ENCODE measurements at places on chromosomes 3 and 15. TPM values are rescaled to one million over a fixed set of nuclear protein-coding genes. Genes with fewer than 3 reads are reported as not detected.
A peak's percentile ranks its signal among the peaks of the same experiment; 100 is the strongest.

The FAM162A gene
- total RNA-seq: 37.1 TPM

The GPR176 gene
- 7.9 TPM for total RNA-seq

The WDR48 gene
- 50.2 TPM for total RNA-seq

- no peak for DNase-seq
Observed at GRCh38 chr3:107634099-107634489, 111.3 kb downstream of the BBX start.

DNA sequence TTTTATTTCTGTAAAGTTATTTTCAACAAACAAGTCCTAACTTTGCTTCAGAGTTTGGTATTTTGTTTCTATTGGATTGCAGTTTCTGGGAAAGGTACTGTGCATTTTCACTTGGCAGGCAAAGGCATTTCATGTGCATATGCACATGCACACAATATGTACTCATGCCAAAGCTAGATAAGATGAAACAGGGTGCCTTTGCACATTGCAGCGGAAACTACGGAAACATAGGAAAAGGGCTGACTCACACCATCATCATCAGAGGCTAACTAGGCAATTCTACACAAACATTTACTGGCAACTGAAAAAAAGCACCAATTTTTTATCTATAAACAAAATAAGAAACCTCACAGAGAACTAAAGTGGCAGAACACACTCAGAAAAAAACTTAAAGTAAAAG is 550.6 kb upstream of the NECTIN3 start:
- no peak for DNase-seq

DNA sequence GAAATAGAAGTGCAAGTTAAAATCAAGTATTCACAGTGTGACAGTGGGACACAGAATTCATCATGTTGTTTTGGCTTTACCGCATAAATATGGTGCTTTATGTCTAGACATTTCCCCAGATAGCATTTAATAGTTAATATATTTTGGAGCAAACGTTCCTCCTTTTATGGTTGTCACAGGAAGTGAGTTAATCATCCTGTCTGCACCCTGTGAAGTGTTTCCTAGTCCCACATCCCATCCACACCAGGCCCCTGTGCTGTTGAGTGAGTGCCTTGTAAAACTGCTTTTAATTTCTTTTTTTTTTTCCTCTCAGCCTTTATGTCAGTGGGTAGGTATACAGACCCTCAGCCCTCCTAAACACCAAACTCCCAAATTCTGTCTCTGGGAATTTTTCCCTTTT is 393.7 kb downstream of the FEZF2 start:
- DNase-seq: no peak

GRCh38 chr15:80550908-80551260 is 144.2 kb upstream of the ABHD17C start:
- no peak for DNase-seq

GRCh38 chr3:187684880-187685279 is 14.7 kb upstream of the SST start:
- DNase-seq: no peak

The LINGO1 gene
- total RNA-seq: 0.16 TPM

GRCh38 chr15:85929786-85930185 is 135.1 kb upstream of the KLHL25 start:
- DNase-seq: no peak

- DNase-seq: peak; percentile 88
Observed at GRCh38 chr15:79067072-79067833, 23.3 kb downstream of the RASGRF1 start.

DNA sequence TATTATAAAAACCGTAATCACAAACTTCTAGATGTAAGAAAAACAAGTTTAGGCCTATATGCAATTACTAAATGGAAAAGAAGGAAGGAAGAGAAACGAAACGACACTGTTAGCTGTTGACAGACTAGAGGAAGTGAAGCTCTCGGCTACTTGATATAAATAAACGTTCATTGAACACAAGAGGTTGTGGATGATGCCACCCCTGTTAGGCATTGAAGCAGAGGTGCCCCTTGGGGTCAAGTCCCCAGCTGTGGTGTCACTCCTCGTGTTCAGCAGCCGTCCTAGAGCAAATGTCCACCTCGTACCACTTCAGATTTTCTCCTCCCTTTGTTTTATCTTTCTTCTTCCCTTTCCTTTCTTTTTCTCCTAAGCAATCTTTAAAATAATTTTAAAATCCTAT is 146.5 kb upstream of the UBE2E1 start:
- DNase-seq: no peak

The MEX3B gene
- 4.3 TPM for total RNA-seq

DNA sequence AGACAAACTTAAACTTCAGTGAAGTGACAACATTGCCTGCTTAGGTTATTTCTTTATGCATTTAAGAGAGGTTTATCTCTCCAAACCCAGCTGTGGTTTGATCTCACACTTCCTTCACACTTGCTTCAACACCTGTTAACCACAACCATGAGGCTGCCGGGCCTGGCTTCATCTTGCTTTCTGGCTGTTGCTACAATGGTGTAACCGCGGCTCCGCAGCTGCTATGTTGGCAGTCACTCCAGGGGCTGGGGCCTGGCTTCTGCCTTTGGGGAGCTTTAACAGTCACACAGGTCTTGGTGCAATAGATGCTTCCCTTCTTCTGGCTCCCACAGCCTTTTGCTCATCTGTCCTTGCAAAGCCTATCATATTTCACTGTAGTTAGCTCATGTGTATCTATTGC is 72.9 kb upstream of the MNS1 start:
- DNase-seq: no peak

DNA sequence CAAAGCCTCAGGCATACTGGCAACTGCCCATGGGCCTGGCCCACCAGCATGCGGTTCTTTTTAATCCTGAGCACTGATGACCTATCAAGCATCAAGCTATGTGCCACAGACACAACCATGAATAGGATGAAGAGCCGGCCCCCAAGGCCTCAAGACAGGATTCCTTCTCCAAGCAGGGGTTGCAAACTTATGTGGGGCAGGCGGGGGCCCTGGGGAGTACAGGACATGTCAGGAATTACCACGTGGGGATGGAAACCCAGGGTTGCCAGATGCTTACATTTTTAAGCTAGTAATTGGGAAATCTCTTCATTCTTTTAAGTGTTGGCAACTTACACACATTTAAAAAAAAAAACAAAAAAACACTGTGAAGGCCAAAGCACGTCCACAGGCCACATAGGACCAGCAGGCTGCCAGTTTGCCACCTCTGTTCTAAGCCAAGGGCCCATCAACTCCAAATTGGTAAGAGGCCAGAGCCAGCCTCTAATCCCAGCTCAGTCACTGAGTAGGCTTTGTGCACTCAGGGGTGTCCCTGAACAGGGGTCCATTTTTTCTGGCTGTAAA is 32.8 kb downstream of the BDH1 start:
- DNase-seq: no peak

The CKMT1A gene
- total RNA-seq: not detected

DNA sequence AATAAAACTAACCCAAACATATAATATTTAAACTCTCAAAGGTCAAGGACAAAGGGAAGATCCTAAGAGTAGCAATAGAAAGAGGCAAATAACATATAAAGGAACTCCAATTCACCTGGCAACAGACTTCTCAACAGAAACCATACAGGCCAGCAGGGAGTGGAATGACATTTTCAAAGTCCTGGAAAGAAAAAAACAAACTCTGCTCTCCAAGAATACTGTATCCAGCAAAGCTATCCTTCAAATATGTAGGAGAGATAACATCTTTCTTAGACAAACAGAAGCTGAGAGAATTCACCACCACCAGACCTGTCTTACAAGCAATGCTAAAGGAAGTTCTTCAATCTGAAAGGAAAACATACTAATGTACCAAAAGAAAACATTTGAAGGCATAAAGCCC is 51.5 kb upstream of the TMEM158 start:
- no peak for DNase-seq

- no peak for DNase-seq
Observed at GRCh38 chr3:69613286-69613685, 126.0 kb upstream of the MITF start.

DNA sequence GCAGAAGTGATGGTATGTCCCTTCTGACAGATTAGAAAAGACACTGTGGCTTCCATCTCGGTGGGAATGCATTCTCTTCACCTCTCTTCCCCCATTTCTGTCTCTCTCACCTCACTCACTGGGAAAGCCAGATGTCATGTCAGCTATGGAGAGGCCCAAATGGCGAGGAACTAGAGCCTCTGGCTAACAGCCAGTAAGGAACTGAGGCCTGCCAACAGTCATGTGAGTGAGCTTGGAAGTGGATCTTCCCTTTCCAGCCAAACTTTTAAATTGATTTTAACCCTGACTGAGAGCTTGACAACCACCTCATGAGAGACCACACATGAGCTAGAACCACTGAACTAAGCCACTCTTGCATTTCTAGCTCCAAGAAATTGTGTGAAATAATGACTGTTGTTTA is 35.2 kb upstream of the CDAN1 start:
- peak; percentile 67 for DNase-seq

DNA sequence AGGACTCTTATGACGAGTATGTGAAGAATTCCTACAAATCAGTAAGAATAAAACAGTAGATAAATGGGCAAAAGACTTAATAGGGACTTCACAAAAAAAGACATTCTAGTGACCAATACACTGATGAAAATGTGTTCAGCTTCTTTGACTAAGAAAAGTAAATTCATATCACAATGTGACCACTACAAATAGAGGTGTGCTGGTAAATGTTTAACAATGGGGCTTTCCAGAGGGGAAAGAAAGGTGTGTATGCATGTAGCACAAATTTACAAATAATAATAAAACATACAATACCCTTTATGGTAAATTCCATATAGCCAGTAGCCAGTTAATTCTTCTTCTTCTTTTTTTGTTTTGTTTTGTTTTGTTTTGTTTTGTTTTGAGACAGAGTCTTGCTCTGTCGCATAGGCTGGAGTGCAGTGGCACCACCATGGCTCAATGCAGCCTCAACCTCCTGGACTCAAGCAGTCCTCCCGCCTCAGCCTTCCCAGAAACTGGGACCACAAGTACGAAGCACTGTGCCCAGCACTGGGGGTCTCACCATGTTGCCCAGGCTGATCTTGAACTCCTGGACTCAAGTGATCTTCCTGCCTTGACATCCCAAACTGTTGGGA is 17.5 kb upstream of the NMD3 start:
- DNase-seq: no peak

- DNase-seq: no peak
Observed at GRCh38 chr3:151625586-151625985, 108.1 kb upstream of the AADACL2 start.

DNA sequence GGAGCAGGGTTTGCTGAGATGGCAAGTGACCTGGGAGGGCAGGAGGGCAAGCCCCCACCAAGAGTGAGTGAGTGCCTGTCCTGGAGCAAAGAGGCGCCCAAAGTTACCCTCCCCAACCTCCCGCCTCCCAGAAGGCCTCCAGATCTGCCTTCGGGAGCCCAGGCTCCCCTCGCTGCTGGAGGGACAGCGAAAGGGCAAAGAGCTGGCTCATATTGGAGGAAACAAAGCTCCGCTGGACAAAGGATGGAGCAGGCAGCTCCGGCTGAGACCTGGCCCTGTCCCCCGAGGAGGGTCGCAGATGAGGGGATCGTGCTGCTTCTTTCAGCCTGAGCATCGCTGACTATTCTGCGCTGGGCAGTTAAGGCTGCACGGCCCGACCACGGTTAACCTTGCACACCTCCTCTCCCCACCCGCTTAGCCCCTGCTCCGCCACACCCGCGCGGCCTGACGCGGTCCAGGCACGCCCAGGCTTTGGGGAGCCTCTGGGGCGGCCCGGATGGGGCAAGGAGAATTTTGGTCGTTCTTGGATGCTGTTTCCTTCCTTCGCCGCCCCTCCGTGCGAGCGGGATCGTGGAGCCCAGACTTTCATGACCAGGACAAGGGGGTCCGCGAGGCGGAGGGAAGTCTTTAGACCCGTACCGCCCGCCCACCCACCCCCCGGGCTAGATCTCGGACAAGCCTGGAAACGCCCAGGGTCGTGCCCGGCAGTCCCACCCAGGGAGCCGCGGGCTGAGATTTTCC is 651 bp downstream of the PLCD1 start:
- DNase-seq: no peak

GRCh38 chr15:66905185-66905584 is 160.2 kb upstream of the SMAD3 start:
- no peak for DNase-seq

DNA sequence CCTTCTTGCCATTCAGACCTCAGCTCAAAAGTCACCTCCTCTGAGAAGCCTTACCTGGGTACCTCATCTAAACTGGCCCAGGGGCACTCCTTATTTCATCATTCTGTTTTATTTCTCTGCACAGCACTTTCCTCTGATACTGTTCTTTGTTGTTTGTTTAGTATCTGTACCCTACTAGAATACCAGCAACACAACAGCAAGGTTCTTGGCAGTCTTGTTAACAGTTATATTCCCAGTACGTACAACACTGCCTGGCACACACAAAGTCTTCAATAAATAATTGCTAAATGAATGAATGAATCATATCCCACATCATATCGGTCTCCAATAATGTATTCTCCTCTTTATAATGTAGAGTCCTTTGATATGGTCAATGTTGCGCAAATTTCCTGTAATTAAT is 188.1 kb downstream of the FOXP1 start:
- no peak for DNase-seq

DNA sequence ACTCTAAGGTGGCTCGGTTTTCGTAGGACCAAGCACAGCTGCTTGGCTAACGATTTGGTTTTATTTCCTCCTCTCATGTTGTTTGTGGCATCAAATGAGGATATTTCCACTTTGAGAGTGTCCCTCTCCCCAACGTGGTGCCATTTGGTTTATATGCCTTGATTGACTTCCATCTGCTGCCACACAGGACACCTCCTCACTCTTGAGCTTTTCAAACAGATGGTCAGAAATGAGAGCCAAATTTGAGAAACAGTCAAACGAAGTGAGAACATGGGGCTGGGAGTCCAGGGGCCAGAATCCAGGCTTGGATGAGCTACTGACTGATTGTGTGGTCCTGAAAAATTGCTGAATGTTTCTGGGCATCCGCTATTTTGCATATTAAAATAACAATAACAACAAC is 43.5 kb downstream of the CEMIP start:
- DNase-seq: no peak

- no peak for DNase-seq
Observed at GRCh38 chr3:143090486-143090885, 29.1 kb upstream of the CHST2 start.

GRCh38 chr15:53759411-53759931 is at the start of gene WDR72:
TSS of gene WDR72 (minus strand) at chr15:53759663. CDS start at chr15:53733149, 26,514 bp downstream.
- DNase-seq: no peak

The SPATA12 gene
- total RNA-seq: not detected

DNA sequence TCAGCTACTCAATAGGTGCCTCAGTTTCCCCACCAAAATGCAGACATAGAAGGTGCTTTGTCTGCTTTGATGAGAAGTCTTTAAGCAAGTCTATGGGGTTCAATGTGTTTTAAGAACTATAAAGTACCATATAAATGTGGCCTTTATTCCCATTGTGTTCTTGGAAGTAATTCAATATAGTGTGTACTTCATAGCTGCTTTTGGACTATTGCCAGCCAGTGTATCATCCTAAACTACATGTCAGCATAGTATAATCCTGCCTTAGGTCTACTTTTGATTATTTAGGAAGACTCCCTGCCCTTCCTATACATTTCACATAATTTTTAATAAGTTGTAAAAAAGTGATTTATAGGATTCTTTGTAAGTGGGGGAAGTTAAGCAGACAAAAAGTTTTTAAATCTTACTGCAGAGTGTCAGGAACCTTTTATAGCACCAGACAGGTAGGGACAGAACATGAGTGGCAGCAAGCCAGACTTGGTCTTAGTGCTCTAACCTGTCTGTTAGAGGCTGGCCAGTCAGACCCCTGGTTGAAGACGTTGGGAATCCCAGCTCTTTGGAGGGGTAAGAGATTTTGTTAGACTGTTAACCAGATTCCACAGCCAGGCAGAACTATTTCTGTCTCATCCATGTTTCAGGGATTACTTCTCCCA is 48.4 kb downstream of the MLH1 start:
- DNase-seq: no peak

The ARPIN gene
- total RNA-seq: 23.4 TPM
